Testis (tissue), 5 donors: ENCODE measurements at places on chromosomes 4 and X. TPM values are rescaled to one million over a fixed set of nuclear protein-coding genes. Genes with fewer than 3 reads are reported as not detected.
A peak's percentile ranks its signal among the peaks of the same experiment; 100 is the strongest.

- no peak for DNase-seq
- no peak overlapping the region for H3K4me3 ChIP-seq
- no peaks in the 10 kb centered on the region for H3K36me3 ChIP-seq
- H3K4me1 ChIP-seq: no peaks in the 10 kb centered on the region
- H3K27ac ChIP-seq: no peak overlapping the region
Observed at GRCh38 chrX:10582945-10583344, 37.4 kb downstream of the MID1 start.

- H3K36me3 ChIP-seq: no peaks in the 10 kb centered on the region
- no peak overlapping the region for H3K4me3 ChIP-seq
- no peaks in the 10 kb centered on the region for H3K4me1 ChIP-seq
- no peak for DNase-seq
- no peaks in the 10 kb centered on the region for H3K27me3 ChIP-seq
- H3K27ac ChIP-seq: no peak overlapping the region
Observed at GRCh38 chr4:129438456-129438981, 342.6 kb downstream of the C4orf33 start.

- no peaks in the 10 kb centered on the region for H3K4me1 ChIP-seq
- no peaks in the 10 kb centered on the region for H3K27me3 ChIP-seq
- DNase-seq: peak; percentile 25
- no peak overlapping the region for H3K4me3 ChIP-seq
Observed at GRCh38 chr4:74675673-74676279, 118.5 kb downstream of the BTC start.

DNA sequence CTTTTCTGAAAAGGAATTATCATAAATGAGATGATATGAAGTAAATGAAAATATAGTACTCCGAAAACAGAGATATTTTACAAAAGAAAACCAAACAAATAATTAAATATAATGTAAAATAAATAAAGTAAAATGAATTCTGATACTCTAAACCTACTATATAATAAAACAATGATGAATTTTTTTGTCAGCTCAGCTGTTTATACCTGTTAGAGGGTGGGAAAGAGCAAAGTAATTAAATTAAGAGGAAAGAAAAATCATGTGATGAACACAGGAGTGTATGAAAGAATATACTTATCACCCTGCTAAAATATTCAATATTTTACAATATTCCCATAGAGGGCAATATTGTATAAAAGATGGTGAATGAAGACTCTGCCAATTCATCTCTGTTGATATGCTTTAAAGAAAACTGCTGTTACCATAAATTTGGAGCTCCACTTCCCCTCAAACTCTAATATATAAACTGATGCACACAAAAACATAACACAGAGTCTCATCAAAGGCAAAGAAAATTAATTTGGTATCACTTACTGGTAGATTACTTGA is 6.5 kb upstream of the NDST4 start:
- no peaks in the 10 kb centered on the region for H3K27me3 ChIP-seq
- H3K27ac ChIP-seq: no peak overlapping the region
- H3K4me1 ChIP-seq: no peaks in the 10 kb centered on the region
- no peak overlapping the region for H3K4me3 ChIP-seq
- no peaks in the 10 kb centered on the region for H3K36me3 ChIP-seq

- H3K27ac ChIP-seq: no peak overlapping the region
- H3K27me3 ChIP-seq: no peaks in the 10 kb centered on the region
- H3K4me1 ChIP-seq: no peaks in the 10 kb centered on the region
- H3K36me3 ChIP-seq: no peaks in the 10 kb centered on the region
- H3K4me3 ChIP-seq: no peak overlapping the region
Observed at GRCh38 chr4:163902417-163902816, 407.9 kb downstream of the TMA16 start.

DNA sequence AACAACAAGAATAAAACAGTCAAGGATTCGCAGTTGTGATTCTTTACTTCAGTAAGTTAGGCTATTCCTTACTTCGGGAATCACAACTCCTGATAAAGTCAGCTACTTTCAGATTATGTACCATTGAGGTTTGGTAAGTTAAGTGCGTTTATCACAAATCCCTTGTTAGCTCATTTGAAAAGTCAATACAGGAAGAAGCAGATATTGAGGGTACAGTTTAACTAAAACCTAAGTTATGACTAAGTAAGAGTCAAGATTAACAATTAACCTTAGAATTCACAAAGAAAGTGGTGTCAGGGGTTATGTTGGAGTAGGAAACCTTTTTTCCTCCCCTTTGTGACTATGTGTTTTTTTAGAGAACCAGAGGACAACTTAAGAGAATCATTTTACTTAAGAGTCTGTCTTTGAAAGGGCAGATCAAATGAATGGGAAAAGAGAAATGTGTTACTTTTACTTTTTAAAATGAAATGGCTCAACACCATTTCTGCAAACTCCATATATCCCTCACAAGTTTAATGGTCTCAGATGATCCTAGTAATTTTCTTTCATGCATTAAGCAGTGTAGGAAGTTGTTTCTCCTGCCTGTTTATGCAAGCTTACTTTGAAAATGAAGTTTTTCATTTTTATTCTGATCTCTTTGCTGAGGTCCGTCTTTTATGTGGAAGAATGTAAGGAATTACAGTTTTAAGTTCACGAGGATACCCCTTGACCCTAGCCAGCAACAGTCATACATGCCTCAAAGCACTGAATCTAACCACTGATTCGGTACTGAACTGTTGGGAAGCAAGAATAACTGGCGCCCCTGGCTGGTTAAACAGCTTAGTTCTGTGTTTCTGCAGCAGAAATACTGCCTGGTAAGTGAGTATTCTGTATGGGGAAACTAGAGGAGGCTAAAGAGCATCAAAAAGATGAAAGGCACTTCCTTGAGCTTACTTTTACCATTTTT is 211.7 kb downstream of the SLC4A4 start:
- H3K36me3 ChIP-seq: no peaks in the 10 kb centered on the region
- H3K4me3 ChIP-seq: no peak overlapping the region
- H3K27me3 ChIP-seq: no peaks in the 10 kb centered on the region
- H3K4me1 ChIP-seq: no peaks in the 10 kb centered on the region
- H3K27ac ChIP-seq: no peak overlapping the region

- H3K4me3 ChIP-seq: no peak overlapping the region
- no peaks in the 10 kb centered on the region for H3K4me1 ChIP-seq
- no peak for DNase-seq
- no peaks in the 10 kb centered on the region for H3K27me3 ChIP-seq
Observed at GRCh38 chr4:57374866-57375595, 264.8 kb upstream of the IGFBP7 start.

GRCh38 chr4:160319221-160319867 is 1216.5 kb downstream of the RAPGEF2 start:
- no peak overlapping the region for H3K27ac ChIP-seq
- no peaks in the 10 kb centered on the region for H3K36me3 ChIP-seq
- H3K4me3 ChIP-seq: no peak overlapping the region
- no peaks in the 10 kb centered on the region for H3K4me1 ChIP-seq

DNA sequence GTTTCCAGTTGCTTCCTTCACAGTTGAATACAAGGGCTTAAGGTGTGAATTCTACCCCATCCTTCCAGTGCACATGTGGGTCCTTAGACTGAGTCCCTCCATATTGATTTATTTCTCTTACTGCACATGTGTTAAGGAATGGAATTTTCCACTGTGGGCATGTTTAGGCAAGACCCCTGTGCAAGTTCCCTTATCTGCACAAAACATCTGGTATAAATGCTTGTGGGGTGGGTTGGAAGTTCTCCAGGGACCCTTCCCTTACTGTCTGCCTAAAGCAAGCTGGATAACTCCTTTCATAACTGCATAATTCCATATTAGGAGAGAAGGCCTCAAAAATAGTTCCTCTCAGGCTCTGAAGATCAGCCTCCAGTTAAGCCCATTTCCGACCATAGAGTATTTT is 570.9 kb downstream of the ADGRL3 start:
- H3K4me3 ChIP-seq: no peak overlapping the region
- H3K27ac ChIP-seq: no peak overlapping the region
- H3K4me1 ChIP-seq: no peaks in the 10 kb centered on the region
- H3K36me3 ChIP-seq: no peaks in the 10 kb centered on the region
- no peak for DNase-seq

- no peaks in the 10 kb centered on the region for H3K36me3 ChIP-seq
- no peaks in the 10 kb centered on the region for H3K4me1 ChIP-seq
- H3K4me3 ChIP-seq: no peak overlapping the region
- H3K27me3 ChIP-seq: no peaks in the 10 kb centered on the region
- H3K27ac ChIP-seq: no peak overlapping the region
- DNase-seq: no peak
Observed at GRCh38 chr4:172514801-172515200, 653.8 kb upstream of the GALNT7 start.

- no peaks in the 10 kb centered on the region for H3K36me3 ChIP-seq
- H3K27me3 ChIP-seq: no peaks in the 10 kb centered on the region
- H3K4me1 ChIP-seq: no peaks in the 10 kb centered on the region
- DNase-seq: no peak
- H3K27ac ChIP-seq: no peak overlapping the region
- H3K4me3 ChIP-seq: no peak overlapping the region
Observed at GRCh38 chrX:19931146-19931545, 43.7 kb upstream of the SH3KBP1 start.

MCF2 gene
- polyA plus RNA-seq: 19.6 TPM

VCX3A gene
- 77.3 TPM for polyA plus RNA-seq

CT45A2 gene
- polyA plus RNA-seq: 0.37 TPM

CXorf49 gene
- 6.0 TPM for polyA plus RNA-seq

GABRA4 gene
- 3.5 TPM for polyA plus RNA-seq

RAB33A gene
- 1.3 TPM for polyA plus RNA-seq

ETDB gene
- 17.4 TPM for polyA plus RNA-seq

ZFP42 gene
- 3.3 TPM for polyA plus RNA-seq

TMEM150C gene
- polyA plus RNA-seq: 7.7 TPM
